ENCODE measurements at places on chromosomes 1 and 21. TPM values are rescaled to one million over a fixed set of nuclear protein-coding genes. Genes with fewer than 3 reads are reported as not detected.

INSRR gene
- not detected for total RNA-seq

PKN2 gene
- total RNA-seq, result 34.3 TPM

WDR47 gene
- 22.5 TPM for total RNA-seq

IFI44L gene
- 2.7 TPM for total RNA-seq

DNASE2B gene
- total RNA-seq, result not detected

All from mammary epithelial cell (primary cell).